ENCODE measurements at places on chromosomes 3 and 15. TPM values are rescaled to one million over a fixed set of nuclear protein-coding genes. Genes with fewer than 3 reads are reported as not detected.

Gene STT3B
- total RNA-seq, result 107 TPM

Gene NANOGP8
- total RNA-seq, result not detected

Gene CPB1
- total RNA-seq, result not detected

Gene ZBTB20
- total RNA-seq, result 6.3 TPM

Gene DOCK3
- total RNA-seq, result 2.0 TPM

Gene CCDC54
- total RNA-seq, result not detected

Gene GOLGA8M
- 0.53 TPM for total RNA-seq

Gene PAK6
- total RNA-seq, result 1.9 TPM

Gene GOLGA8Q
- 1.0 TPM for total RNA-seq

Gene SH3GL3
- not detected for total RNA-seq

Gene OR5H2
- total RNA-seq, result not detected

Gene CAMK2N2
- total RNA-seq, result 0.66 TPM

Gene GATM
- 2.4 TPM for total RNA-seq

Gene SUSD5
- not detected for total RNA-seq

Gene NMNAT3
- 1.9 TPM for total RNA-seq

Gene SST
- total RNA-seq, result not detected

Gene ANKRD63
- not detected for total RNA-seq

Gene CLDN16
- total RNA-seq, result not detected

Gene PDZRN3
- not detected for total RNA-seq

Gene TMEM207
- not detected for total RNA-seq

Gene CFAP91
- 0.77 TPM for total RNA-seq

Gene IQCF2
- not detected for total RNA-seq

Gene FEZF2
- total RNA-seq, result not detected

Gene DPPA4
- total RNA-seq, result 0.16 TPM

Gene RHOV
- total RNA-seq, result 0.40 TPM

Gene FOXL2
- not detected for total RNA-seq

Gene ALDH1A2
- not detected for total RNA-seq

Gene PRR20G
- not detected for total RNA-seq

Gene PCBP4
- total RNA-seq, result 9.7 TPM

Gene METTL6
- total RNA-seq, result 24.4 TPM

Gene IL5RA
- 0.70 TPM for total RNA-seq

Gene SEMA5B
- total RNA-seq, result not detected

Gene TRIM42
- total RNA-seq, result not detected

Gene PIGZ
- 0.49 TPM for total RNA-seq

Gene LYZL4
- total RNA-seq, result not detected

Gene SLC12A1
- not detected for total RNA-seq

Gene TMEM45A
- total RNA-seq, result 0.50 TPM

Gene PLAAT1
- not detected for total RNA-seq

Gene NUSAP1
- 106 TPM for total RNA-seq

Gene BTLA
- total RNA-seq, result 14.8 TPM

Gene CD80
- total RNA-seq, result 16.8 TPM

Gene ANKUB1
- total RNA-seq, result not detected

Gene P2RY12
- not detected for total RNA-seq

Gene TRNT1
- 60.2 TPM for total RNA-seq

Gene LMOD3
- total RNA-seq, result not detected

Gene SLITRK3
- total RNA-seq, result not detected

Gene DLL4
- total RNA-seq, result not detected

Gene ZSCAN29
- 26.6 TPM for total RNA-seq
